ENCODE measurements at places on chromosomes 13 and 19.
A peak's percentile ranks its signal among the peaks of the same experiment; 100 is the strongest.

DNA sequence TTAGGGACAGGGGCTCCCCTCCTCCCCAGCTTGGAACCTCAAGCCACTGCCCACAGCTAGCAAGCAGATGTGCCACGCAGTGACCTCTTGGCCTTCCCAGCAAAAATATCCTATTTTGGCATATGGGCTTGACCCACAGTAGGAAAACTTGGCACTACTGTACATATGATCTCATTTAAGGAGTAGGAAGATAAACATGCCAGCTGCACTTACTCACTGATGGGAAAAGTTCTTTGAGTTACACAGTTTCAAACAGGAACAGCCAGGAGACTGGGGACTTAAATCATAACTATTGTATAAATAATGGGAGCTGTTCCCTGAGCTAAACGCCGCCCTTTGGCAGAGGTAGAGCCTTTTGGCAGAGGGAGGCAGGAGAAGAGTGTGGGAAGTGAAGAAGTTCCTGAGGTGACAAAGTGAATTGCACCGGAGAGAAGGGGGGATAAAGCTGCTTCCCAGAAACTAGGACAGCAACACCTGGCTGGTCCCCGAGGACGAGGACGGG is 6.1 kb downstream of the SACS start:
- no peak for DNase-seq

DNA sequence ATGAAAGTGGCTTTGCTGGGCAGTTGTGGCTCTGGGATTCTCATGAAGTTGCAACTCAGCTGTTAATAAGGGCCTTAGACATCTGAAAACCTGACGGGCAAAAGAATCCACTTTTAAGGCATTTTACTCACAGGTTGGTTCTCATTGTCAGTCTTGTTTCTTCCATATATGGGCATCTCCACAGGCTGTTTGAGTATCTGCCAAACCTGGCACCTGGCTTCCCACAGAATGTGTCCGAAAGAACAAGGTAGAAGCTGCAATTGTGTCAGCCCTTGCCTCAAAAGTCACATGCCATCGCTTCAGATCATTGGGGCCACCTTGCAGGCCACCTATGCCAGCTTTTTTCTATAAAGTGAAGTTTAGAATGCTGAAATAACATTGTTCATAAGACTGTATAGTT is 102.4 kb downstream of the KCTD12 start:
- no peak for DNase-seq

- DNase-seq, result no peak
Measured at GRCh38 chr13:113533161-113533840, 42.8 kb upstream of the DCUN1D2 start.

DNA sequence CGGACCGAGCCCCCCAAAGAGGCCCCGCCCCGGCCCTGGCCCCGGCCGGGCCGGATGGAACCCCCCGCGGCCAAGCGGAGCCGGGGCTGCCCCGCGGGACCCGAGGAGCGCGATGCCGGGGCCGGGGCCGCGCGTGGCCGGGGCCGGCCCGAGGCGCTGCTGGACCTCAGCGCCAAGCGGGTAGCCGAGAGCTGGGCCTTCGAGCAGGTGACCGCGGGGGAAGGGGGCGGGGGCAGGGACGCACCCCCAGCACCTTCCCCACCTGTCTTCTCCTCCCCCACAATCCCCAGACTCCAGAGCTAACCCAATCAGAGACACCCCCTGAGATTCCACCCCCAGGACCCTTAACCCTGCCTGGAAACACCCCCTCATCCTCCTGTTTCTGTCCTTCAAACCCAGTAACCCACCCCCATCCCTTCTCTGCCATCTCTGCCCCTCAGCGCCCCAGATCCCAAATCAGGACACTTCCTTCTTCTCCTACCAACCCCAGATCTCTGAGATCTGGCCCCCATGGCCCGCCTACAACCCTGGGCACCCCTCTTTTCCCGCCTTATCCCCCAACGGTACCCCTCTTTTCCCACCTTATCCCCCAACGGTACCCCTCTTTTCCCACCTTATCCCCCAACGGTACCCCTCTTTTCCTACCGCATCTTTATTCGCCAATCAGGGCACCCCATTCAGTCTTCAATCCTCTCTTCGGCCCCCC is 505 bp downstream of the ZSWIM4 start:
- no peak for DNase-seq

GRCh38 chr13:90696656-90697055 is 650.8 kb upstream of the MIR17HG start:
- DNase-seq, result no peak

DNA sequence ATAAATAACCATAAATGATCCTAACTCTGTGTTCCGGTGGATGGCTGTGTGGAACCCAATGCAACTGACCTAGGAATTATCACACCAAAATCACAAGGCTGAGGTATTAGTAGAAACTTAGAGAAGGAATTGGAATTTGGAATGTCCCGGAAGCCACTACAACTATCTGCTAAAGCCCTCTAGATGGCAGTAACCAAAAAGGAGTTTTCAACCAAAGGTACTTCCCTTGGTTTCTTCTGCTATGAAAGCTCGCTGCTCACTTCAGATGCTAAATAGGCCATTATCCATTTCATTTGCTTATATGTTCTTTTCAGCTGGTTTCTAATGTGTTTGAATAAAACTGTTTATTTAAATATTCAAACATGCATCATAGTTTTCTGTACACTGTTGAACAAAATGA is 1589.1 kb upstream of the SPRY2 start:
- no peak for DNase-seq

DNA sequence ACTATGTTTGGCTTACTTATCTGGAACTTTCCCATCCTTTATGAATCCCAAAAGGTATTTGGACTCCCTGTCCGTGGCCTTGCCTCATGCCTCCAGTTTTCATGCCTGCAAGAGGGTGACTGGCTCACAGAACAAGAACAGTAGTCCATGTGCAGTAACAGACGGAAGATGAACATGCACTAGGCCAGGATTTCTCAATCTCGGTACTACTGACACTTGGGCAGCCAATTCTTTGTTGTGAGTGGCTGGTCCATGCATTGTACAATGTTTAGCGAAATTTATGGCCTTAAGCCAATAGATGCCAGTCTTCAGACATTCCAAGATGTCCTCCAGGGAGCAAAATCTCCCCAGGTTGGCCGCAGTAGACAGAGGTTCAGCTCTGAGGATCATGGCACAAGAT is 61.9 kb downstream of the DOCK9 start:
- DNase-seq, result no peak

GRCh38 chr19:58406818-58407657 is 1.4 kb upstream of the ZNF584 start:
- DNase-seq, result no peak

- DNase-seq, result no peak
Measured at GRCh38 chr13:25943081-25943480, 108.7 kb downstream of the SHISA2 start.

GRCh38 chr13:23688336-23688735 is 118.1 kb downstream of the TNFRSF19 start:
- DNase-seq, result no peak

GRCh38 chr13:89816404-89816803 is 1531.1 kb upstream of the MIR17HG start:
- DNase-seq, result no peak

DNA sequence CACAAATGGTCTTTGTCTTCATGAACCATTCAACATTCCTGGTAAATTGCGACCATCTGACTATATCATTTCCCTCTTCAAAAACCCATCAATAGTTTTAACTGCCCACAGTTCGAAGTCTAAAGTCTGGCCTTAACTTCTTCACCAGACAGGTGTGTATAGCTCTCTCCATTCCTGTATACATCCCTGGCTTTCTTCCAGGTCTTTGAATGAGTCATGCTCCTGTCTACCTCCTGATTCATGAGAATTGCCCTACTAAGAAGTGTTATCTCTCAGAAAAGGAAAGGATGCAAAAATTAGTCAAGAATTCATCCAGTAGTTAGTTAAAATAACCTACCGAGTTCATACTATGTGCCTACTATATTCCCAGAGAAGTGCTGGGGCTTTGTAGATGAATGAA is 225.0 kb downstream of the TBC1D4 start:
- DNase-seq, result no peak

DNA sequence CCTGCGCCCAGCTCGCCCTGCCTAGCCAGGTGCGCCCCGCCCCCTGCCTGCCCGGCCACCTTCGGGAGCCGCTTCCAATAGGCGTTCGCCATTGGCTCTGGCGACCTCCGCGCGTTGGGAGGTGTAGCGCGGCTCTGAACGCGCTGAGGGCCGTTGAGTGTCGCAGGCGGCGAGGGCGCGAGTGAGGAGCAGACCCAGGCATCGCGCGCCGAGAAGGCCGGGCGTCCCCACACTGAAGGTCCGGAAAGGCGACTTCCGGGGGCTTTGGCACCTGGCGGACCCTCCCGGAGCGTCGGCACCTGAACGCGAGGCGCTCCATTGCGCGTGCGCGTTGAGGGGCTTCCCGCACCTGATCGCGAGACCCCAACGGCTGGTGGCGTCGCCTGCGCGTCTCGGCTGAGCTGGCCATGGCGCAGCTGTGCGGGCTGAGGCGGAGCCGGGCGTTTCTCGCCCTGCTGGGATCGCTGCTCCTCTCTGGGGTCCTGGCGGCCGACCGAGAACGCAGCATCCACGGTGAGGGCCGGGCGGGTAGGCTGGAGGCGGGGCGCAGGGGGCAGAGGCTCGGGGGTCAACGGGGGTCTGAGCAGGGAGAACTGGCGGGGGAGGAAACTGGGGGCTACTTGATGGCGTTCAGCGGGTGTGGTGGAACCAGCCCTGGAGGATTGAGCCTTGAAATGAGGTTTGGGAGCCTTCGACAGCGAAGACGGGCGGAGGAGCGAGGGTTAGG is at the start of gene SPINT2:
SPINT2 (plus strand) TSS at position 88 of the 727 bp plus-strand sequence; CDS start at position 408, 320 bp downstream.
- peak; percentile 22 for DNase-seq

DNA sequence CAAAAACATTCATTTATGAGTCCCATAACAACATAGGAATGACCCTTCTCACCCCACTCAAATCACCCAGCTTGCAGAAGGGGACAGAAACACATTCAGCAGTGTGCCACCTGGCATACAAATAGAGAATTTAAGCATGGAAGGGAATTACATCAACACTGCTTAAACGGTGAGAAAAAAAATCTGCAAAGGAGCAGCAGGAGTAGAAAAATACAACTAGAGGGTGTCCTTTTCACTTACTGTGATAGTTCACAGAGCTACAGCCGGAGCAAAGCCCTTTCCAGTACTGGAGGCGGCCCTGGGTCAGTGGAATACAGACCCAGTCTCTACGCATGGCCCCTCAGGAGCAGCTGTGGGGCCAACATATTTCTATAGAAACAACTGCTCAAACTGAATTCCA is 764.3 kb upstream of the ARGLU1 start:
- DNase-seq, result no peak

DNA sequence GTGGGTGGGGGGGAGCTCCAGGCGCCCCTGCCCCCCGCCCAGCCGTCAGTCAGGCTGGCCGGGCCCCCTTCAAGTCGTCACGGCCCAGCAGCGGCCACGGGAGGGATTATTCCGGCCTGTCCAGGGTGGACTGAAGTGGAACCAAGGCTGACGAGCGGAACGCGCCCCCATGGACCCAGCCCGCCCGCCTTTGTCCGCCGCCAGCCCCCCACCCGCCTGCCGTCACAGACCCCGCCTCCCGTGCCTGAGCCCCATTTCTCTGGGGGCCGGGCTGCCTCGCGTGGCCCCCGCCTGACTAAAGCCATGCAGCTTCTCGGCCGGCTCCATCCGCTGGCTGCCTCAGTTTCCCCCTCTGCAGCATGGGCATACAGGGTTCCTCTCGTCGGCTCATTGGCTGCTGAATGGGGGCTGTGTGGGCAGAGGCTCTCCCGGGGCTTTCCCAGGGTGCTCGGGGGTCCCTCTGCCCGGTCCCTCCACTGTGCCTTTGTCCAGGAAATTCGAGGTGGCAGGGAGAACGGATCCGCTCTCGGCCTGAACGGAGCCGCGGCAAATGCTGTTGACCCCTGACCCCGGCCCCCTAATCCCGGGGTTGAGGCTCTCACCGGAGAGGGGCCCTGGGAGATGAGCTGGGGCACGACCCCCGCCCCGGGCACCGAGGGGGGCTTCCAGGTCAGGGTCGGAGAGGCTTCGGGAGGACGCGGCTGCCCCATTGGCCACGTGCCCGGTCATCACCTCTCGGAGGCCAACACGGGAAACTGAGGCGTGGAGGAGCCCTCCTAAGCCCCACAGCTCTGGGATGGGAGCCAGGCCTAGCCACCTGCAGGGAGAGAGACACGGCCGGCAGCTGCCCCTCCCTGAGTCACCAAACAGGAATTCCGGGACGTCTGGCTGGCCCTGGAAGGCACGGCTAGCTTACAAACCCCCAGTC is 27.4 kb downstream of the EFNA2 start:
- DNase-seq, result no peak

DNA sequence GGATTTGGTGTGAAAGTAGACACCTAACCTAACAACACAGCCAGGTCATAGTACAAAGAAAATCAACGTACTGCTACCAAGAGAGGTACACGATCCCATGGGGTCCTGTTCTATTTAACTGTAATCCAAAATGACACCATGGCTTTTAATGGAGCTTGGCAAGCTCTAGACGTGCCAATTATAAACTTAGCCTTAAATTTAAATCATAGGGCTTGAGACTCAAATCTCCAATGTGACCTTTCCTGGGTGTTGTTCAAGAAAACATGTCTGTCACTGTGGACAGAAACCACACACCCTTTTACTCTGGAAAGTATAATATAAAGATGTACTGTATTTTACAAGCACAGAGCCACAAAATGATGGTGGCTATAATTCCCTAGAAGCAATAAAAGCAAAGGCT is 299.3 kb downstream of the ENOX1 start:
- DNase-seq, result no peak

DNA sequence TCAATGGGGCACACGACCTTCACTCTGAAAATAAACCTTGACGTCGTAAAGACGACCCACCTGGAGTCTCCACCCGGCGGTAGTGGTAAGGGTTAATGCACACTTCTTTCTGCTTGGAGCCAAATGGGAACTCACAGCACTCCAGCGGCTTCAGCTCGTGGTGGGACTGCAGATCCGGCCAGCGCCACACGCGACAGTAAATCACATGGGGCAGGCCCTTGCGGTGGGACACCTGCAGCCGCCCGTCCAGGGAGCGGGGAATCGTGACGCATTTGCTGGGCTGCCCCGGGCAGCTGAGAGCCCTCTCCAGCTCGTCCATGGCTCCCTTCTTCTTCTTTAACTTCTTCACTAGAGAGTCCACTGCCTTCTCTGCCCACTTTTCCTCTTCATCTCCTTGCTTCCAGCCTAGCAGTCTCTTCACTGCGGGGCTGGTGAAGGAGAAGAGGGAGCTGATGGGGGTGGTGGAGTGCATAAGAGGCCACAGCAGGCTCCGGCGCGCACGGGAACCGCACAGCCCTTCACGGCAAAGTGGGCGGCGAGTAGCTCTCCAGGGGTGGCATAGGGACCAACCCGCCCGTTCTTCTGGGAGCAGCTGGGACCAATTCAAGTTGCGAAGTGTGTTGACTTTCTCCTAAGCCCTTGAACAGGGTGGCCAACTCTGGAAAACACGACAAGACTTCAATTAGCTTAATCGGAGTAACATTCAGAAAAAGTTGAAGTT is 40.7 kb downstream of the SMAD9 start:
- DNase-seq, result no peak

Data from stimulated activated CD8-positive, alpha-beta memory T cell treated with anti-CD3 and anti-CD28 coated beads, Interleukin-15, amount 100 ng/mL, for 4 hours (primary cell).